NCI-H1694 treated with DMSO at 0.1 percent for 48 hours (cell line): ENCODE measurements at places on chromosomes 3 and 15.

- DNase-seq, result no peak
Observed at GRCh38 chr3:120410541-120410940, 40.3 kb downstream of the FSTL1 start.

- DNase-seq, result peak; percentile 28
Observed at GRCh38 chr15:88057836-88058235, 198.7 kb downstream of the NTRK3 start.

DNA sequence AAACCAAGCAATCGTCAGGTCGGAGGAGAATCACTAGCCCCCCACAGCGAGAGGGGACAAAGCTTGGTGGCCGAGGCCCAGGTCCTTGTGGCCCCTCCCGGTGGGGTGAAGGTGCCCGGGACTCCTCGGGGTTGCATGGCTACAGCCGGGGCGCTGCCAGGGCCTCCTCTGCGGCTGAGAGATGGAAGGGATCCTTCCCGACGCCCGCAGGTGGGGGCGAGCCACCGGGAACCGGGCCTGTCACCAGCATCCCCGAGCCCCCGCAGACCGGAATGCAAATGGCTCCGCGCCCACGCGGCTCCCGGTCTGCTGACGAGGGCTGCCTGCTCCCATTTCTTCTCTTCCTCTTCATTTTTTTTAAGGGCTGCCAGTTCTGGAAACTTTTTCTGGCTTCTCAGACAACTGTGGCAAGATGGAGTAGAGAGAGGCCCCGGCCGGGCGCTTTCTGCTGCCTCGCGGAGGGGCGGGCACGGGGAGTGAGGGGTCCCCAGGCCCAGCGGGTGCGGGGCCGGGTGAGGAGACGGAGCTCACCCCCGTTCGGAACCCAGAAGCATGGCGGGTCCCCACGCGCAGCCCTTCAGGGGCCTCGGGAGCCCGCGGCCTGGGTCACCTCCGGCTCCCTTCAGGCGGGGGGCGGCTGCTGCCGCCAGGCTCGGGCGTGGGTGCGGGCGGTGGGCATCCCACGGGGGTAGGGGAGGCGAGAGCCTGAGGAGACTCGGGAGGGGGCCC lies 27.5 kb downstream of the MELTF start:
- DNase-seq, result no peak

- no peak for DNase-seq
Observed at GRCh38 chr3:173826416-173826815, 428.9 kb downstream of the NLGN1 start.

DNA sequence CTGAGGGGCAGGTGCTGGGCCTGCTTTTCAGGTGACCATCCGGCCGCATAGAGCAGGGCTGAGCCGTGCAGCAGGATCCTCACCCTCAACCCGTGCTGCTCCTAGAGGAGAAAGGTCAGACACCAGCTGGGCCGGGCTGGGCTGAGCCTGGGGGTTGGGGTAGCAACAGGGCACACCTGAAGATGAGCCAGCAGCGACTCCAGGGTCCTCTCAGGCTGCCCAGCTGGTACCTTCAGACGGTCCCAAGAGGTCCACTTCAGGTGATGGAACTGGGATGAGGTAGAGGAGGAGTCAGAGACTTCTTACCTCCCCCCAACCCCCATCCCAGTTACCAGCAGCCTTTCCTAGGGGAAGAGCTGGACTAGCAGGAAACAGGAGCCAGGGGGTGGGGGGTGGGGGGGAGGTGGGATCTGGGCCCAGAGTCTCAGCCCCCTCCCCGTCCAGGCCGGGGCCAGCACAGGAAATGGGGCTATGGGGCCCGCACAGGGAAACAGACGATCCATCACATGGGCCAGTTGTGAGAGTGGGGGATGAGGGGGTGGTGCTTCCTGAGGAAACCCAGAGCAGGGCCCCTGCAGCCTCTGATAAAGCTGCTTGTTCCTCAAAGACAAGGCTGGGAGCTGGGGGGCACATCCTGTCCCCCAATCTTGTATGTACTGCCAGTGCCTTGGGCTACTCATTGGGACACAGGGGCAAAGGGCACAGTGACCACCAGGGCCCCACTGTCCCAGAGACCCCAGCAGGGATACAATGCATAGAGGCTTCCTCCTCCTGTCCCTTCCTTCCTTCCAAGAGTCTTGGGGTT lies 3.0 kb downstream of the INKA1 start:
- DNase-seq, result no peak

GRCh38 chr15:53000409-53000808 lies 210.3 kb upstream of the ONECUT1 start:
- no peak for DNase-seq

DNA sequence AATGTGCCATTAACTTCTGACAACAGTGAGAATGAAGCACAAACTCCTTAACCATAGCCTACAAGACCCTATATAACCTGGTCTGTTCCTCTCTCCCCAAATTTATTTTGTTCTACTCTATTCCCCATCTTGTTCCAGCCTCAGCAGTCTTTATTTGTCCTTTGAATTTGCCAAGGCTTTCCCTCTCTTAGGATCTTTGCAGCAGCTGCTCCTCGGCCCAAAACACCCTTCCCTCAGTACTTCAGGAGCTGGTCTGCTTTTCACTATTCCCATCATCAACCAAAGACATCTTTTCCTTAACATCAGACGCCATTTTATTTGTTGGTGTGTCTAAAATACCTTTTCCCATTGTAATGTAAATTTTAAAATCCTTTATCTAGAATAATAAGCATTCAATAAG lies 10.2 kb downstream of the PRICKLE2 start:
- DNase-seq, result no peak

GRCh38 chr3:5317557-5317956 lies 130.1 kb downstream of the EDEM1 start:
- no peak for DNase-seq

GRCh38 chr3:167899093-167899492 lies 163.6 kb downstream of the SERPINI1 start:
- DNase-seq, result no peak

DNA sequence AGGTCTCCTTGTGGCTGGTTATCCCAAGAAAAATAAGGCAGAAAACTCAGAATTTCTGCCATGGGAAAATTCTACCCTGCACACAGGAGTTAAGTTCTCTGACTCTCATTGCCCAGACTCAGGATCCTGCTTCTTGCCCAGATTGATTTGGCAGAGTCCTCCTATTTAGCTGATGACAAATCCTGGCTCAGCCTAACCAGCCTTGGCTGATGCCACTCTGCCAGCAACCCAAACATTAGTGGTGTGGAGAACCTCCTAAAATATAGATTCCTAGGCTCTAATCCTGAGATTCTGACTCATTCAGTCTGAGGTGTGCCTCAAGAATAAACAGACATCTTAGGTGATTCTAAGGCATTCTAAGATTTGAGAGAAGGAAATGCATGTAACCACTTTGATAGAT lies 60.5 kb upstream of the ACTC1 start:
- DNase-seq, result no peak

- DNase-seq, result no peak
Observed at GRCh38 chr3:123627673-123628670, 43.1 kb upstream of the HACD2 start.
